ENCODE measurements at places on chromosomes 4 and X. TPM values are rescaled to one million over a fixed set of nuclear protein-coding genes. Genes with fewer than 3 reads are reported as not detected.

The POF1B gene
- total RNA-seq, result 2.1 TPM

The KCND1 gene
- total RNA-seq, result 0.77 TPM

The UGT2B11 gene
- 0.11 TPM for total RNA-seq

The PRDM5 gene
- 4.9 TPM for total RNA-seq

The BDH2 gene
- 7.4 TPM for total RNA-seq
